Left ventricle myocardium superior (tissue), 1 donor: ENCODE measurements at places on chromosomes 6 and 20. TPM values are rescaled to one million over a fixed set of nuclear protein-coding genes. Genes with fewer than 3 reads are reported as not detected.

GRCh38 chr6:17200395-17200794 lies 80.8 kb upstream of the RBM24 start:
- no peak for DNase-seq

DNA sequence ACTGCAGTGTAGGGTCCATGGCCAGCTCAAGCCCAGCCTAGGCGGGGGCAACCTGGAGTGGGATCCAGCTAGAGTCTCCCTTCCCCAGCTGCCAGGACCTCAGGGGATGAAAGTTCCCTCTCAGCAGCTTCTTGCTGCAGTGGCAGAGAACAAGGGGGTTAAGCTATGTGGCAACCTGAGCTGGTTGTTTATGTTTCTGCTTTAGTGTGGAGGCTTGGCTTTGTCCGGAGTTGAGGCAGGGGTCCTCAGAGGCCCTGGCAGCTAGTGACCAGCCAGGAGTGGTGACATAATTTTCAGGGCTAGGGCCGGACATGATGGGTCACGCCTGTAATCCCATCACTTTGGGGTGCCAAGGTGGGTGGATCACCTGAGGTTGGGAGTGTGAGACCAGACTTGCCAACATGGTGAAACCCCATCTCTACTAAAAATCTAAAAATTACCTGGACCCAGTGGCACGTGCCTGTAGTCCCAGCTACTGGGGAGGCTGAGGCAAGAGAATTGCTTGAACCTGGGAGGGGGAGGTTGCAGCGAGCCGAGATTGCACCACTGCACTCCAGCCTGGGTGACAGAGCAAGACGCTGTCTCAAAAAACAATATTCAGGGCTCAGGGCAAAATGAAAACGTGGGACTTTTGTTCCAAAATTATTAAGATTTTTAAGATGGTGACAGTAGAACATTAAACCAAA lies 8.5 kb upstream of the PCIF1 start:
- DNase-seq: peak; percentile 7

Gene NKAPL
- 6.3 TPM for total RNA-seq

Gene RHAG
- total RNA-seq: 0.62 TPM

DNA sequence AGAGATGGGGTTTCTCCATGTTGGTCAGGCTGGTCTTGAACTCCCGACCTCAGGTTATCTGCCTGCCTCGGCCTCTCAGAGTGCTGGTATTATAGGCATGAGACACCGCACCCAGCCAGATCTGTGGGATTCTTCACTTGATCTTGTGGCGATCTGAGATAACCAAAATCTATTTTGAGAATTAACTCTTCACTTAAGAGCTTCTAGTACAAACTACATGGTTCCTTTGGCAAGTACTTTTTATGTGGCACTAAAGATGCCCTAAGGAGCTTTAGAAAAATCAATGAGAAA lies 37.8 kb upstream of the TFB1M start:
- DNase-seq: no peak

DNA sequence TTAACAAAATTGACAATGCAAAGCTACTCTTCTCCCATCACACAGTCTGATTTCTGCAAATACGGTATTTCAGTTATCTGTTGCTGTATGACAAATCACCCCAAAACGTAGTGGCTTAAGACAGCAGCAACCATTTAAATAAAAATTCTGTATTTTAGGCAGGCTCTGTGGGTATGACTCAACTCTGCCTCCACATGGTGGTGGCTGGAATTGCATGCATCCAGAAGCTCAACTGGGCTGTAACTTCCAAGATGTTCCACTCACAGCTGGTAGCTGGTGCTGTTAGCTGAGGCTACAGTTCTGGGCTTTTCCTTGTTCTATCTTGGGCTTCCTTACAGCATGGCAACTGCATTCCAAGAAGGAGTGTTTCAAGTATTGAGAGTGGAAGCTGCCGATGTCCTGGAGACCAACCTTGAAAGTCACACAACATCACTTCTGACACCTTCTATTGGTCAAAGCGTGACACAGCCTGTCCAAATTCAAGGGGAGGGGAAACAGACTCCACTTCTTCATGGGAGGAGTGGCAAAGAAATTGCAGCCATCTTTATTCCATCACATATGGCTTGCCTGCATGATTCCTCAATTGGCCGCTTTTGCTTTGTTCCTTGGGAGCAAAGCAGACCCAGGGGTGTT lies 39.7 kb upstream of the TULP1 start:
- DNase-seq: no peak

DNA sequence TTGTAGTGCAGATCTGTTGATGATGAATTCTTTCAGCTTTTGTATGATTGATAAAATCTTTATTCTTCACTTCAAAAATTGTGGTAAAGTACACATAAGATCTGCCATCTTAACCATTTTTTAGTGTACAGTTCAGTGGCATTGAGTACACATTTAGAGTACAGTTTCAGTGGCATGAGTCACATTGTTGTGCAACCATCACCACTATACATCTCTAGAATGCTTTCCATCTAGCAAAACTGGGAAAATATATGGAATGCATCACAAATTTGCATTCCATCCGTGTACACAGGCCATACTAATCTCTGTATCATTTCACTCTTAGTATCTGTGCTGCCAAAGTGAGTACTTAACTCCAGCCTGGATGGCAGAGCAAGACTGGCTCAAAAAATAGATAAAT lies 28.7 kb downstream of the SIRPD start:
- DNase-seq: no peak

DNA sequence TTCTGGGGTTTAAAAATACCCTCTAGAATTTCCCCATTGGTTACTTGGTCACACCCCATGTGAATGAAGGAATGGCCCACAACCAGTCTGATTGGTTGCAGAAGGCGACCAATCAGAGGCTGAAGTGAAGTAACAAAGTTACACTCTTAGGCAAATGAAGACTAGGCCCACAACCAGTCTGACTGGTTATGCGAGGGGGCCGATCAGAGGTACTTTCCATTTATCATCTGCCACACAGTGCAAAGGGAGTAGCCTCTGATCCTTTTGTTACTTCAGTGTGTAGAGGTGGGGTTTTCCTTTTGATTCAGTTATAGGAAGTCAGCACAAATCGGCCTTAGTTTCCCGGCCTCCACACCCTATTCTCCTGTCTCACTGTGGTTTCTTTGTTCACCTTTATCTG lies 61.2 kb upstream of the SGK1 start:
- DNase-seq: no peak

DNA sequence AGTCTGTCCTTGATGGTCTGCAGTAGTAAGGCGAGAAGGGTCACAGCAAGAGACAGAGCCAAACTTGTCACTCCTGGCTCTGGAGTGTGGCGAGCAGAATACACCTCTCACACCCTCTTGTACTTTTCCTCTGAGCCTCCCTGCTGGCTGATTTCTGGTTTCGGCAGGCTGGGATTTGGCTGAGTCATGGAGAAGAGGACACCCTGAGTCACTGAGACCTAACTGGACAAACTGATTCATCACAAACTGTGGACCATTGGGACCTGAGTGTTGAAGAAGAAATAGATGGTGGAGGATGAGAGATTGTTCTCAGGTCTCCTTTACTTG lies 101.7 kb downstream of the F13A1 start:
- DNase-seq: no peak

DNA sequence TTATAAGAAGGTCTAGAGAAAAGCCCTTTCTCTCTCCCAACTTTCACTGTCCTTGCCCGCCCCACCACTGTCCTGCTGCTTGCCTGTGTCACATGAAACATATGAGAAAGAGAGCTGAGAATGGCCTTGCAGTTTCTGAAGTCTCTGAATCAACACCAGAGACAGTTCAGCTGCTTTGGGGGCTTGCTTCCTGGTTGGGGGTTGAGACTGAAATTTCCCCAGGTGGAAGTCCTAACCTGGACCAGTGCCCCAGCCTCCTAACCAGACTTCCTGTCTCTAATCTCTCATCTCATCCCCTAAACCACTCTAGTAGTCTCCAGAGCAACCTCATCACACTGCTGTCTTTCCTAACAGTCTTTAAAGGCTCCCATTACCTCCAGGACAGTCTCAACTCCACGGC lies 10.7 kb downstream of the TRAM2 start:
- no peak for DNase-seq

- no peak for DNase-seq
Observed at GRCh38 chr6:15401120-15401519, 155.3 kb downstream of the JARID2 start.

Gene MYO6
- 5.5 TPM for total RNA-seq

GRCh38 chr6:149334682-149335160 lies 17.2 kb downstream of the TAB2 start:
- no peak for DNase-seq

GRCh38 chr20:63406617-63407245 lies 45.6 kb upstream of the CHRNA4 start:
- DNase-seq: no peak

DNA sequence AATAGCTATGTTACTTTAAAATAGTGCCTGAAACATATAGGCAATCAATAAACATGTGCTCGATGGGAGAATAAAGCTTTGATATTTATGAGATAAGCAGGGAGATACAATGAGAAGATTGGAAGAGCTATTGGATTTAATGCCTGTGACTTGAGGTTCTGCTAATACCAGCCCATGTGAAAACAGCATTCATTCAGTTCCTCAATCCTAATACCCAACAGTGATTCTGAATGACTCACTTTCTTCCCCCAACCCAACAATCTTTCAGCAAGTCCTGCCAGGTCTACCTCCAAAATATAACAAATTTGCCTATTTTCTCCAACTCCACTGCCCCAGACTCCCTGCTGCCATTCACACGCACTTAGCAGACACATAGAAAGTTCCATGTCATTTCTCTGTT lies 26.6 kb upstream of the KLHL31 start:
- DNase-seq: no peak

Gene WFDC12
- total RNA-seq: not detected

DNA sequence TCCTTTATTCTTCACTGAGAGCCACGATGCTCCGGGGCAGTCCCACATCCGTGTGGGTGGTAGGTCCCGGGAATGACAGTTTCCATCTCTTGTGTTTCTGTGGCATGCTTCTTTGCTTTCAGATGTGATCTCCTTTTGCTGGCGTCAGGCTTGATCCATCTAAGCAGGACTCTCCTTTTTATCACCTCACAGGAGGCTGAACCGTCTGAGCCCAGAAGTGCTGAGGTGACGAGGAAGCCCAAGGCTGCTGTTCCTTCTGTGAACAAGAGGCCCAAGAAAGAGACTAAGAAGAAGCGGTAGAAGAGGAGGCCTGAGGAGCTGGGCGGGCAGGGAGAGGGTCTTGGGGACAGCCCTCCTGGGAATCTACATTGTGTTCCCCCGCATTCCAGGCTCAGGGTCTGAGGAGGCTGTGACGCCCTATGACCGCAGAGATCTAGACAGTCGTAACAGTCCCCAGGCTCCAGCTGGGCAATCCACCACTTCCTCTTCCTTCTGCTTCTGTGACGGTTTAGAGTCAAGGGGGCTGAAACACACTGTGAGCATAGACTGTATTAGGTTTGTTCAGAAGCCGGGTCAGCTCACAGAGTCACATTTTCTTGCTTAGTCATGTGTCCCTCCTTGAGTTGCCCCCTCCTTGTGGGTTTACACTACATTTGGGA lies 26.8 kb downstream of the MANBAL start:
- no peak for DNase-seq

DNA sequence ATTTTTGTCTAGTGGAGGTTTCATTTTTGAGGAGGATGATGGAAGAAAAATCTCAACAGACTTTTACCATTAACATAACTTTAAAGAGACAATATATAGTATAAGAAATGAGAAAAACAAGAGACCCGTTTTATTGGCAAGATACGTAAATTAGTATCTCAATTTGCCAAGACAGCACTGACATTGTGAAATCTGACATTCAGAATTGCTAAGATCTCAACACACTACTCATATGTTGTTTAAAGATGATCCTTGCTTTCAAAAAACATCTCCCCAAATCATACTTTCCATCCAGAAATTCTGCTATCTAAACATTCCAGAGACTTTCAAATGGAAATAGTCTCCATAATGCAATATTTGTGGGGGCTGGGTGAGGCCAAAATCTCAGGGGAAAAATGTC lies 220.9 kb upstream of the CEP162 start:
- no peak for DNase-seq

Gene OR12D3
- not detected for total RNA-seq
